ENCODE measurements at places on chromosomes 2 and 18.
A peak's percentile ranks its signal among the peaks of the same experiment; 100 is the strongest.

DNA sequence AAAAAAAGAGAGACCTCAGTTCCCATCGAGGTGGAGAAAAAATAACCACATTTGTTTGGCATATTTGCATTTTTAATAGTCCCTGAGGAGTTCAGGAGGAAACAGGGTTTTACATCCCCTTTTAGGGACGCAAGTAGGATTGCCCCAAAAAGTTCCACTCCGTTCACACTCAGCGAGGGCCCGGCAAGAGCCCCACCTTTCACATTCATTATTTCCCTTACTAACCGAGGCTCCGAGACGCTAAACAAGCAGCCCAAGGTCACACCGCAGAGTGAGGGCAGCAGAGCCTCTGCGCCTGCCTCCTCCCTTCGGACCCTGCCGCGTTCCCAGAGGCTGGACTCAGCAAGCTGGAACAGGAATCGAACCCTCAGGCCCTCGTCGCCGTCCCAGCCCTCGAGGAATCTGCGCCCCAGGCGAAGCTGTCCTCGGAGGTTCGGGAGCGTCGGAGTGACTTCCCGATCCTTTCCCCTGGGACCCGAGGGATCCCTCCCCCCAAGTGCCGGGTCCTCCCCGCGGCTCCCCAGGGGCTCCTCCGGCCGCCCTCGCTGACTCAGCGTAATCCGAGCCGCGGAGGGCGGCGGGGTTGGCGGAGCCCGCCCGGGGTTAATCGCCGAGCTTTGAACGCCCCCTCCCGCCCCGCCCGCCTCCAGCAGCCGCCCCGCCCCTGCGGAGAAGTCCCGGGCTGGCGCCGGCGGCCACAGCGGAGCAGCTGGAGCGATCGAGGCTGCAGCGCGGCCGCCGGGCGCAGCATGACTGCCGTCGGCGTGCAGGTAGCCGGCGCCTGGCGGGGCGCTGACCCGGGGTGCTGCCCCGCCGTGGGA, at the start of gene TMEM37:
TMEM37 (plus strand) TSS at position 700 of the 821 bp plus-strand sequence; CDS start at position 750, 50 bp downstream.
- DNase-seq = no peak

- DNase-seq = no peak
Measured at GRCh38 chr2:62724886-62725711, 19.6 kb downstream of the EHBP1 start.

GRCh38 chr2:98172150-98172765, 85.3 kb downstream of the VWA3B start:
- DNase-seq = peak; percentile 58

DNA sequence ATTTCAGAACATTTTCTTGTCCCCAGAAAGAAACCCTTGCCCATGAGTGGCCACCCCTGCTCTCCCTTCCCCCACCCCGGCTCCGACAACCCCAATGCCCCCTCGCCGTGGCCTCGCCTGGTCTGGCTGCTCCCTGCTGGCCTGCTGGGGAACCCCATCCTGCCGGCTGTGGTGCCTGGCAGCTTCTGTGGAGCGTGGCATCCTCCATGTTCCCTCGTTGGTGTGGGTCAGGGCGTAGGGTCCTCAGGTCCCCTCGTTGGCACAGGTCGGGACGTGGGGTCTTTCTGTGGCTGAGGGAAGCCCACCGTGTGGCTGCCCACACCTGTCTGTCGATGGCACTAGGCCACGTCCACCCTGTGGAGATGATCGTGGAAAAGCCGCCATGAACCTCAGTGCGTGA, 61.9 kb downstream of the NFATC1 start:
- DNase-seq = no peak

- DNase-seq = no peak
Measured at GRCh38 chr2:200239216-200239615, 67.3 kb upstream of the SPATS2L start.

GRCh38 chr2:117760916-117761315, 53.6 kb upstream of the DDX18 start:
- no peak for DNase-seq

- no peak for DNase-seq
Measured at GRCh38 chr2:186903216-186903615, 54.2 kb upstream of the ZSWIM2 start.

- no peak for DNase-seq
Measured at GRCh38 chr2:21453723-21454450, 330.1 kb downstream of the TDRD15 start.

DNA sequence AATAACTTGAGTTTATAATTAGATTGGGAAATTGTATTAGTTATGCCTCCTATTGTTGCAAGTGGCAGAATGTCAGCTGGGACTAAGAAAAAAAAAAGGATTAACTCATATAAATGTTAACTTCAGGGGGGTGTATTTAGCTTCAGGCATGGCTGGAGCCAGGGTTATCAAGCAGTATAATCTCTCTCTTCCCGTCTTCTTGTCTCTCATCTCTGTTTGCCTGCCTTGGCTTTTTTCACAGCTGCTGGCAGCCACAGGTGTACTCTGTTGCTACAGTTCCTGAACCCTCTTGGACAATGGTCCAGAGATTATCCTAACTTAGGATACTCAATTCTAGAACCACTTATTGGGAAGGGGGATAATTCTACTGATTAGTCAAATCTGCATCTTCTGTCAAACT, 370.7 kb upstream of the MEX3C start:
- DNase-seq = no peak

DNA sequence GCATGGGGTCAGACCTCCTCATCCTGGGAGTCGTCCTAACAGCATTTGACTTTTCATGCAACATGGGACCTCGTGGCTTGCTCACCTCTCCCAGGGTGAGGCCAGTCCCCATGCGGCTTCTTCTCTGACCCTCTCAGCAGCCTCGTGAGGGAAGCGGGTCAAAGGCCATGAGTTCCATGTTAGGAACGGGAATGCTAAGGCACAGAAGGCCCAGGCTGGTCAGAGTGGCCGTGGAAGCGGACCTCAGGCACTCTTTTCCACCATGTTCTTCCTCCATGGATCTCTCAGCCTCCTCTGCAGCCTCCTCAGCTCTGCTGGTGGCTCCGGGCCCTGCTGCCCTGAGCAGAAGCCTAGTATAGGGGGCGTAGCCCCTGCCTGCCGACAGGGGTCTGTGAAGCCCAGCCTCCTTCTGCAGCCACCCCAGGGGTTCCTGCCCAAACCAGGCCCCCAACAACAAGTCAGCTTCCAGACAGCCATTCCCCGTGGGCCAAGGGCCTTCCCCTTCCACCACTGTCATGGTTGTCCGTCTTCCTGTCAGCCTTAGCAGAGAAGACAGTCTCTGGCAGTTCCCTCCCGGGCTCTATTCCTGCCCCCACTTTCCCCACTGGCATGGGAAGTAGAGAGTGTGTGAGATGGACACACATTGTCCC, 60.0 kb upstream of the OTOF start:
- no peak for DNase-seq

GRCh38 chr2:232281858-232282507, 96.6 kb upstream of the ALPP start:
- DNase-seq = no peak

DNA sequence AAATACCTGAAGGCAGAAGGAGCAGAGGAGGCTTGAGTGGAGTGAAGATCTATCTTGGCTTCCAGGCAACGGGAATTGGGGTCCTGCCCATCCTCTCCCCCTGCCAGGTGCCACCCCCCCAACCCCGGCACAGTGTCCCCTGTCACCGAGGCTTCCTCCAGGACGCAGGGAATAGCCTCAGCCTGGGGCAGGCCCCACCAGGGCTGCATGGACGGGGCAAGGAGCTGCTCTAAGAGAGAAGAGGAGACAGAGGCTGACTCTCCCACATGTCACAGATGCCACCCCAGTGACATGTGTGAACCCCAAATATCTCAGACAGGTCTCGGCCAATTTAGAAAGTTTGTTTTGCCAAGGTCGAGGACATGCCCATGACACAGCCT, 42.1 kb downstream of the PXDN start:
- no peak for DNase-seq

GRCh38 chr2:58762176-58762781, 521.2 kb upstream of the FANCL start:
- DNase-seq = no peak

DNA sequence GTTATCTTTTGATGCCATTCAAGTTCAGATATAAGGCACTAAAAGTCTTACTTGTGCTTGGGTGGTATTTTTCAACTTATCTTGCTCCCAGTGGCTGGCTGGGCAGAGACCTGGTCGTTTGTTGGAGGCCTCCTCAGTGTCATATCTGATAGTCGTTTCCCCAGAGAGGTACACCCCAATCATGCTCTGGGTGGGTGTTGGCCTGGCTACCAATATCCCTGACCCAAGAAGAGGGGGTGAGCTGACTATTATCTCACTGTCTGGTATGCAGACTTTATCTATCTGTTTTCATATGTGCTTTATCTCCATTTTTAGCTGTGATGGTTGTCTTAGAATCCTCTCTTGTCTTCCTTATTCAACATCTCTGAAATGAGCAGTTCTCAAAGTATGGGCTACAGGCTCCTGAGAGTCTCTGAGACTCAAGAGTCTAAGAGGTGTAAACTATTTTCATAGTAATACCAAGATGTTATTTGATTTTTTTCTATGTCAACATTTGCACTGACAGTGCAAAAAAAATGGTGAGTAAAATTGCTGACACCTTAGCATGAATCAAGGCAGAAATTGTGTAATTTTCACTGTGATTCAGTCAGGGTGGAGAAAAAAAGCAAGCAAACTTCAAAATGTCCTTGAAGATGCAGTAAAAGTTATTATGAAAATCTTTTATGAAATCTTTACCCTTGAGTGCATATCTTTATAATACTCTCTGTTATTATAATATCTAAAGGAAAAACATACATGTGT, 12.3 kb upstream of the PLEK start:
- no peak for DNase-seq

GRCh38 chr2:98013407-98014042, 17.8 kb upstream of the TMEM131 start:
- DNase-seq = no peak

GRCh38 chr18:53526101-53526870, 698.2 kb downstream of the MBD2 start:
- DNase-seq = no peak

DNA sequence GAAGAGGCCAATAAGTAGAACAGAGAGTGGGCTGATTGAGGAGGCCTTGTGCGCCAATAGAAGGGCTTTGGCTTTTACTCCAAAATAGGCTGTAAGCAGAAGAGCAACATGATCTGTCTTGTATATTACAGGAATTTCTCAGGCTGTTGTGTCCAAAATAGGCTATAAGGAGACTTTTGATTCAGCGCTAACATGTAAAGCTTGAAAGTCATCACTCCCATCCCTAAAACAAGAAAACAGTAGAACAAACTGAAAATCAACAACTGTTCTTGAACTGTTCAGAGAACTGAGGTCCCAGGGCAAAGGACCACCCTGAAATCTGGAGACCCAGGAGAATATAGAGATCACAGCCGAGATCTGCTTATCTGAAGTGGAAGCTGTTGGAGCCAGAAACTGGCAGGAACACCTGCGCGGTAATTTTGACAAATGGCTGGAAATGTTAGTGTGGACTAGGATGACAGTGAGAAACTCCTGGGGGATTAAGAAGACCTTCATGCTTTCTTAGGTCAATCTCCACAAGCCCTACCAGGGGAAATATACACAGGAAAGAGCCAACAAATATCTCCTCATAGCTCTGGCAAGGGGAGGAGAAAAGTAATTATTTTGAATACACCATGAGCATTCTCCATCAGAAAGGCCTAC, 258.6 kb downstream of the RBM43 start:
- DNase-seq = no peak

DNA sequence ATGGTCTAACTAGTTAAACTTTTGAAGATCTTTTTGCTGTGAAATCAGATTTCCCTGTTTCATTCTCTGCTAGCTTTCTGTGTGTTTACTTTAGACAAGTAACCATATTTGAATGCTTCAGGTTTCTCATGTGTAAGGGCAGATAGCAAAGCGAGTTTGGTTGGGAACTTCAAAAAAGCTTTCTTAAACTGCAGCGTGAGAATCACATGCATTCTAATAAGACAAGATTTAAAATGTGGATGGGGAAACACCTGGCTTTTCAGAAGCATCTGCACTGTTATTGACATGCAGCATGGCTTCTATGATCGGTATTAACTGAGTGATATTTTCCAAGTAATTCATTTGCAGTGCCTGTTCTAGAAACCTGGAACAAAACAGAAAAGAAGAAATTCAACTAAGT, 119.3 kb downstream of the ABCA12 start:
- DNase-seq = no peak

DNA sequence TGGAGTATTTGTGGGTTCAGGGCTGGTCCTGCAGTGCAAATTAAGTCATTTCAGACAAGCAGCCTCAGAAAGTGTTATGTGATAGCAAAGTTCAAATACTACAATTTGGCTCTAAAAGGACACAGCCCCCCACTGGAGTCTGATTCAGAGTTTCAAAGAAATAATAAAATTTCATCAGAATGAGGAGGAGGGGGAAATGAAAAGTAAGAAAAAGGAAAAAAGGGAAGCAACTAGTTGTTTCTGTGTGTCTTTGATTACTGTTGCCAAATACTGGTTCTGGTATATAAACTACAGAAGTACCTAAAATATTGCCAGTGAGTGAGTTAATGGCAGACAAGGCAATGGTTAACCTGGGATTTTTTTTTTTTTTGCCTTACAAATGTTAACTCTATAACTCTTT, 773.9 kb downstream of the BCL11A start:
- DNase-seq = no peak

- DNase-seq = no peak
Measured at GRCh38 chr18:28114472-28114871, 62.5 kb downstream of the CDH2 start.

GRCh38 chr18:48318436-48318835, 90.7 kb downstream of the ZBTB7C start:
- no peak for DNase-seq

GRCh38 chr18:74388227-74388626, 68.9 kb downstream of the DIPK1C start:
- no peak for DNase-seq

DNA sequence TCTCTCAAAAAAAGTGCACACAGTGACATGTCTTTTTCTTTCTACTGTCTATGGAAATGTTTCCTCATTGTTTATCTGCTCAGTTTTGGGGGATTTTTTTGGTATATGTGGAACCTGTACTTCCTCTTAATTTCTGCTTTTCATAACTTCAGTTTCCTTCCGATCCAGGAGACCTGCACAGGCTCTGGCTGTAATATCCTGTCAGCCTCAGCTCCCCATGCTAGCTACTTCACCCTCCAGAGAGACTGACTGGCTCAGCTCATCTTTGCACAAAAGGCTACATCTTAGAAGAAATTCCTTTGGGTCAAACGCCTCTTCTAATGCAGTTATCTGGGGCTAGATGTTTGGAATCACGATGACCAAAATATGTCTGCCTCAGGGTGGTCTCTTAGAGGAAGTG, 378.4 kb downstream of the RND3 start:
- no peak for DNase-seq

DNA sequence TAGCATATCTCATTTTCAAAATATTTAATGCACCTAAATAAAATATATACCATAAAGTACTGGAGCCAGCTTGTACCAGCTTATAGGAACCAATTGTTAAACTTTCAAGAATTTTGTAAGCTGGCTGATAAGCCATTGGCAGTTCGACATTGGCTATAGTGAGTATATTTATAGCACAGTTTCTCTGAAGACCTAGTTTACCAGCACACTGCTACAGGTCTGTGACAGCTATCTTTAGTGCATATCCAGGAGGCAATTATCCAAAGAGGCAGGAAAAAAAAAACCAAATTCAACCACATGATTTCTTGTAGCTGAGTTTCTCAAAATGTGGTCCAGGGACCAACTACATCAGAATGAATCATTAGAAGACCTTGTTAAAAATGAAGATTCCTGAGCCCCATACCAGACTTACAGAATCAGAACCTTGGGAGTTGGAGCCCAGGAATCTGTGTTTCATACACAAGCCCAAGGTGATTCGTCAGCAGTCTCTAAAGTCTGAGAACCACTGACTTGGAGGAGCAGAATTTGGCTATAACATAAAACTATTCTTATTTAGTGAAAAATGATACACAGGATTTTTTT, 279.0 kb upstream of the NRP2 start:
- no peak for DNase-seq

- DNase-seq = no peak
Measured at GRCh38 chr2:169649278-169649677, 44.9 kb downstream of the CFAP210 start.
